D721Med (cell line): ENCODE measurements at places on chromosomes 16 and 17.

DNA sequence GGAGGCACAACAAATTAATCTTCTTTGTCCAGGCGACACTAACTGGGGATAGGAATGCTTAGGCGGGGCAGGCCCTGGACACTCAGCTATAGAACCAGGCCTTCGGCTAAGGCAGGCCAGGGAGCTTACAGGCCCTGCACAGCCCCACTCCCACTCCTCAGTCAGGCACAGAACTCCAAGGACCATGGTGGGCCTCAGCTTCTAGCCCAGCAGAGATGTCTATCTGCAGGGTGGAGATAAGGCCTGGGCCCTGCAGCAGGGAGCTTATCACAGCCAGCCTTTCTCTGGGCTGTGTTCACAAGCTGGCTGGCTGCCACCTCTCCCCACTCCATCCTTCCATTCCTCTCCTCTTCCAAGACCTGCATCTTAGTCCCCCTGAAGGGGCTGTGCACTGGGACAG lies 68.1 kb downstream of the TMEM132E start:
- no peak for DNase-seq

DNA sequence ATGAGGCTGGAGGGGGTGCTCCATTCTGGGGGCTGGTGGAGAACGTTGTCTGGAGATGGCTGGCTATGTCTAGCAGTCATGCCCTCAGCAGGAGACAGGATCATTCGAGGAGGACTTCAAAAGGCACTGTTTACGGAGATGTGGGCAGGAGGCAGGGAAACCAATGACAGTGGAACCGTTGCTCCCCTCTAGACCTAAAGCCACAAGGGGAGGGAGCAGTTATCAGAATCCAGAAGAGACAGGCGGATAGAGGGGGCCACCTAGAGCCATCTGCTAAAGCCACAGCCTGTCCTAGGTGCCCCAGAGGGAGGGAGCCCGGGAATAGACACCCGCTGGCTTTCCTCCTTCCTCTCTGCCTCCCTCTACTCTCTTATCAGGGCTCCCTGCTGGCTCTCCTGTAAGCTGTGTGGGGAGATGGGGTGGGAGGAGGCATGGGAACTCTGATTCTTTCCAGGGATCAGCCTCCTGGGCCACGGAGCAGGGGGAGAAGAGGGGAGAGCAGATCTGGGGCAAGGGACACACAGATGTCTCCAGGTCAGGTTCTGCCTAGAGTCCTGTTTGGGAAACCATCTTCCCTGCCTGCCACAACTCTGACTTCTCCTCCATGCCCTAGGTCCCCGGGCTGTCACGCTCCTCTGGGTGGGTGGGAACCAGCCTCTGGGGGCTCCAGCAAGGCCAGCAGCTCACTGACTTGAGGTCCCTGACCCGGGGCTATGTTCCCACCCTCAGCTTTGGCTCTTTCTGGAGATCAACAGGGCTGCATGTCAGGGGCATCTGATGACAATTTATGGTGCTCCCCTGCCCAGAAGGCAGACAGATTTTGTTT lies 42.3 kb downstream of the IRX3 start:
- DNase-seq = no peak

GRCh38 chr17:31588034-31588433 lies 196.6 kb downstream of the RAB11FIP4 start:
- DNase-seq = no peak

DNA sequence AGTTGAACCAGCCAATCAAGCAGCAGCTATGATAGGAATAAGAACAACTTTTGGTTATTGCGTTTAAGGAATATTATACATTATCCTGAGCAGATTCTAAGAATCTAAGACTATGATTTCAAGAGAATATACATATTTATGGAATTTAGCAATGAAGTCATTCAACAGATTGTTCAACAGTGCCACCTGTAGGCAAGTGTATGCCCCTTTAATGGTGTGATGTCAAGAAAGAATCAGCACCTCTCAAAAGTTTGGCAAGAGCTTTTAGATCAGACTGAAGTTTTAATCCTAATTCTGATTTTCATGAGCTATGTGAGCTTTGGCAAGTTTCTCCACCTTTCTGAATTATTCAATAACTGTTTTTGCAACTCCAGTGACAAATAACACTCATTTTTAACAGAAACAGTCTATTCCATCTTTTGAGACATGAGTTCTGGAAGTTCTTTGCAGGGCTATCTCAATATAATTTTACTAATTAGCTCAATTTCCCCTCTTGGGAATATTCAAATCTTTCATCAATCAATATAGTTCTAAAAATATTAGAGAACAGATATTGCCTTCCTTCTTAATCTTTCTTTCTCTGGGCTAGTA lies 474.3 kb upstream of the TOM1L1 start:
- DNase-seq = no peak

DNA sequence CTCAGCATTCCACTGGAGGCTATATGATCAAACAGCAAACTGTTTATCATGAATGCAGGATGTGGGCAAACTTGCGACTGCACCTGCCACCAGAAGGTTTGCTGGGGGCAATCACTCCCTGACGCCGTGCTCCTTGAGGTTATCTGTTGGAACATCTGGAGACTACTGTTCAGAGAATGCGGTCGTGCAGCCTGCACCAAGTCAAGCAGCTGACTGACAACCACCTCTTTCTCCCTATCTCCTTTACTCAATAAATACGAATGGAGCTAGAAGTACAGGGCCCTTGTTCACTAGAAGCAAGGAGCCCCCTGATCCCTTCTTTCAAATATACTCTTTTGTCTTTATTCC lies 2101.2 kb downstream of the TP53TG3F start:
- no peak for DNase-seq

DNA sequence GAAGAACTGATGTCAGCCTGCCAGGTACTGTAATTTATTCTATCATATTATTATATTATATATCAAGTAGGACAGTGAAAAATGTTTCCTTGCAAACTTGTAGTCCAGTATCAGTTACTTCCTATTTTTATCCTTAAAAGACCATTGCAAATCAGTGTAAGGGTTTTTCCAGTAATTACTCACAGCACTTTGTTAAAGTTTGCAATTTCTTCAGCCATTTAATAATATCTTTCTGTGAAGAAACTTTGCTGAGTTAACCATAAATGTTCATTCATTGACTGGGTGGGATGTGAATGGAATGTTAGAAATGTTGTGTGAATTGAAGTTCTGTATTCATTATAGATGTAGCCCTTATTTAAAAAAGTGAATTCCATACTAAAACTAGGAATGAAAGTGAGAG lies 26.7 kb downstream of the HAPSTR1 start:
- DNase-seq = no peak

DNA sequence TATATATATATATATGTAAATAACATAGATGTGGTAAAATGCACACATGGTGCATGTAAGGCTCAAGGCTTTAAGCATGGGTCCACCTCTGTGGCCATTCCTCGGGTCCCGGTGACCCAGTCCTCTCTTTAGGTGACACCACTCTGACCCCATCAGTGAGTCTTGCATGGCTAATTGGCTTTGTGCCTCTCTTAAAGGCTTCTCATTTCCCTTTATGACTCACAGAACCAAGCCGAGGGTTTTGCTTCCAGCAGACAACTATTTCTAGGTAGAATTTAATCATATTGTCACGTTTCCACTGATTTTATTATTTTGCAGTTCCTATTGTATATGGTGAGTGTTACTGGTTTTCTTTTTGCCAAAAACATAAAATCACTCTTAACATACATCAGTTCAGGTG lies 59.7 kb downstream of the PLCG2 start:
- DNase-seq = no peak

DNA sequence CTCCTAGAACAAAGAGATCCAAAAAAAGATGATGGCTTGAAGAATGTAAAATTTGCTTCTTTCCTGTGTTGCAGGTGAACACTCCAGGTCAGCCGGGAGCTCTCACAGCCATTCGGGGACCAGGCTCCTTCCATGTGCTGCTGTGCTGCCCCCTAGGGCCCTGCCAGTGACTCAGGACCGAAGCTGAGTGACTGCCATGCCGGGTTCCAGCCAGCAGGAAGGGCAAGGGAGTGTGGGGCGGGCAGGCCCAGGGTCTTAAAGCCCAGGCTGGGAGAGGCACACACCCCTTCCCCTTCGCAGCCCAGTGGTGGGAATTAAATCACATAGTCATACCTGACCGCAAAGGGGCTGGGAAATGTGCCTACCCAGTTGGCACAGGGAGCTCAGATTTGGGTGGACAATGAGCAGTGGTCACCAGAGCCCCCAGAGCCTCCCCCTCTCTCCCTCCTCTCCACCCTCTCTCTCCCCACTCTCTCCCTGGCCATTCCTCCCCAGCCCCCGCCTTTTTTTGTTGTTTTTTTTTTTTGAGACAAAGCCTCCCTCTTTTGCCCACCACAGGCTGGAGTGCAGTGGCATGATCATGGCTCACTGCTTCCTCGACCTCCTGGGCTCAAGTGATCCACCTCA lies 11.5 kb downstream of the EPOP start:
- DNase-seq = peak; percentile 83

DNA sequence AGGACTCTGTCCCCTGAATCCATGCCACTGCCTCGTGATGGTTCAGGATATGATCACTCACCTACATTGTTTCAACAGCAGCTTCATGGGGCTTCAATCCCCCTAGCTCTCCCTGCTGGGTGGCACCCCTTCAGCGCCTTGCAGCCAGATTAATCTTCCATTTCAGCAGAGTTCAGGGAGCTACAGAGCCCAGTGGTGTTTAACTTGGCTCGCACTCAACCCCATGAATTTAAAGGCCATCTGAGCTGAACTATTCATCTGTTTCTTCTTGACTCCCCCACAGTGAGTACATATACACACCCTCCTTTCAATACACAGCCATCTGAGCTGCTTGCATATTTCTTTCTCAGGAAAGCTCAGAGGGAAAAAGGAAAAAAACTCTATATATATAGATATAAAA lies 202.8 kb upstream of the C16orf82 start:
- no peak for DNase-seq

- DNase-seq = no peak
Measured at GRCh38 chr17:41315814-41316445, 420 bp upstream of the KRTAP17-1 start.

- DNase-seq = no peak
Measured at GRCh38 chr17:37564252-37564651, 45.0 kb downstream of the SYNRG start.

GRCh38 chr16:21277927-21278706 lies at the start of gene CRYM:
CRYM (minus strand) TSS chr16:21278290; CDS start chr16:21278251, 39 bp downstream.
- peak; percentile 47 for DNase-seq

GRCh38 chr16:76278980-76279379 lies 1.8 kb downstream of the CNTNAP4 start:
- no peak for DNase-seq

GRCh38 chr17:45129940-45130680 lies 2.2 kb downstream of the PLCD3 start:
- DNase-seq = no peak

- no peak for DNase-seq
Measured at GRCh38 chr17:57696050-57696449, 49.0 kb downstream of the CCDC182 start.

DNA sequence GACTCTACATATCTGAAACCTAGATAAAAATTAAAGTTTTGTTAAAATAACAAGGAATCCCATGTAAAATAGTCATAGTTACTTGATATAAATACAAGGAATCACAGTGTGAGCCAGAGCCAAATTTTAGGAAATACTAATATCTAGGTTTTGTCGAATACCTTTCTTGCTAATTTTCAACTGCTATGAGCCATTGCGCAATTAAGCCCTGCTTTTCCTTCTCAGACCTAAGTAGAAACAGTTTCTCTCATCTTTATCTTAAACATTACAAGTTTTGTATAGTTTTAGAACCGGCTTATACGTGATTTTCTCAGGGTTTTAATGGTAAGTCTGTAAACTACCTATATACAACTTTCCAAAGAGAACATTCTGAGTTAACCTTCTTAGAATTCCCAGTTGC lies 157.4 kb upstream of the NOG start:
- no peak for DNase-seq

DNA sequence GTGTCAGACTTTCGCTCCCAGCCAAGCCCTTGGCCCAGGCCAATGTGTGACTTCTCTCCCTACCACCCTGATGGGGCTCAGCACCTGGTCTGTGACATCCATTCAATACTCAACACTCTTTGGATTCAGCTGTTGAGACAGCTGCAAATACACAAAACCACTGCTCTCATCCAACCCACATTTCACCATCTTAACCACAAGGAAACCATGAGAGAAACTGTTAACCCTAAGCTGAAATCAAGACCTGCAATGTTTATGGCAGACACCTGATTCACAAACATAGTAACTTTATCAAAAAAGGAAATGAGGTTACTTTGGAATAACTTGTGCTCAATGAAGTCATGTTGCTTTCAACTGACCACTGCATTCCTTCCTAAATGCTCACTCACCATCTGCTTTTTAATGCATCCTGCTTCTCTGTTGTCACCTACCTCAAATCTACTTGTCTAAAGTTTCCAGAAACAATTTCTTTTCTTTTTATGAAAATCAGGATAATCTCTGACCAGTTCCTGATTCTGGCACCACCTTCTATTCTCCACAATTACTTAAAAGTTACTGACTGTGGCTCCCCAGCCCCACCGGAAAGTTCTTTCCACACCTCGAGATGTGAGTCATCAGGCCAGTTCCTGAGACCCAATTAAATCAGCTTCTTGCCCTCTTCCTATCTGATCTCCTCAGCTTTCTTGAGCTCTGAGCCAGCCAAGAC lies 88.2 kb downstream of the NOG start:
- no peak for DNase-seq

DNA sequence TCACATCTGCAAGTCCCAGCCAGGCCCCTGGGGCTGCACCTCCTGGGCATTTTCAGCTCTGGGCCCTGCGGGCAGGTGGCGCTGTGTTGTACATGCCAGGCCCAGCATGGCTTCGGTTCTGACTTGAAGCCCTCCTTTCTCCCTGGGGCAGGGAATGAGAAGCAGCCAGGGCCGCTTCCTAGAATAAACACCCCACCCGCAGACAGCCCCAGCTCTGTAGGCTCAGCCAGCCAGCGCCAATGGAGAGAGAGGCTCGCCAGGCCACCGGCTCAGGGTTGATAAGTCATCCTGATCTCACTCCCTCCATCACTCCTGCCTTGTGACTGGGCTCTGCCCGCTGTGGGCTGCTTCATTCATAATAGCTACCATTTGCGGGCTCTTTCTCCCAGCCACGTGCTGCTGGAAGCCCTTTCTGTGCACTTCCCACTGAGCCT lies 6.0 kb upstream of the GLIS2 start:
- DNase-seq = no peak

- no peak for DNase-seq
Measured at GRCh38 chr17:56847106-56847505, 13.2 kb downstream of the DGKE start.

- DNase-seq = no peak
Measured at GRCh38 chr17:5861854-5862253, 208.3 kb upstream of the WSCD1 start.
